Mammary epithelial cell (primary cell): ENCODE measurements at places on chromosomes 3 and 15.

GRCh38 chr3:128585974-128586373, 64.6 kb downstream of the RPN1 start:
- no peak for DNase-seq

DNA sequence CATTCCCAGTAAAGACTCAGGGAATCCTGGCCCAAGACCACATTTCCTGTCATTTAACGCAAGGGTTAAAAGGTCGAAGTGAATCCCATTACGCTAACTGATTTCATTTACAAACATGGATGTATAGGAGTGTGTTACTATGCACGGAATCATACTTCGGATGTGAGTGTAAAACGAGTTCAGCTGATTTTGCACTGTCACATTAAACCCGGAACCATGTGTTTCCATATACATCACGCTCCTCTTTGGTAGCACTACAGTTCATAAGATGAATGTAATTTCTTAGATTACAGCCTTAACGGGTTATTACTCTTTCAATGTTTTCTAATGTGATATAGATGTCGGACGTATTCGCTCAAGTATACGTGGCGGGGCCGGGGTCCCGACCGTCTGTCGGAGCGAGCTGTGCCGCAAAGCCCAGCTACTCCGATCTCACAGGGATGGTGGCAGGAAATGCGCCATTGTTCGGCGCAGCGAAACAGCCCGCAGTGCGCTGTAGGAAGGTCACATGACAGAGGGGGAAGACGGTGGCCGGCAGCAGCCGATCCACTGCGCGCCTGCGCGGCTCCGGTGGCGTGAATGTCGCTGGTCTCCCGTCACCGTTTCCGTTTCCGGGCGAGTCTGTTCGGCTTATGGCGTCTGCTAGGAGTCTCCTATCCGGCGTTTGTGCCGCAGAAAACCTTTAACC, 97.3 kb downstream of the NPAP1 start:
- DNase-seq, result peak; percentile 51

- no peak for DNase-seq
Measured at GRCh38 chr3:78274475-78275065, 1234.7 kb downstream of the ROBO2 start.

- no peak for DNase-seq
Measured at GRCh38 chr15:68201153-68201878, 3.8 kb downstream of the CALML4 start.

DNA sequence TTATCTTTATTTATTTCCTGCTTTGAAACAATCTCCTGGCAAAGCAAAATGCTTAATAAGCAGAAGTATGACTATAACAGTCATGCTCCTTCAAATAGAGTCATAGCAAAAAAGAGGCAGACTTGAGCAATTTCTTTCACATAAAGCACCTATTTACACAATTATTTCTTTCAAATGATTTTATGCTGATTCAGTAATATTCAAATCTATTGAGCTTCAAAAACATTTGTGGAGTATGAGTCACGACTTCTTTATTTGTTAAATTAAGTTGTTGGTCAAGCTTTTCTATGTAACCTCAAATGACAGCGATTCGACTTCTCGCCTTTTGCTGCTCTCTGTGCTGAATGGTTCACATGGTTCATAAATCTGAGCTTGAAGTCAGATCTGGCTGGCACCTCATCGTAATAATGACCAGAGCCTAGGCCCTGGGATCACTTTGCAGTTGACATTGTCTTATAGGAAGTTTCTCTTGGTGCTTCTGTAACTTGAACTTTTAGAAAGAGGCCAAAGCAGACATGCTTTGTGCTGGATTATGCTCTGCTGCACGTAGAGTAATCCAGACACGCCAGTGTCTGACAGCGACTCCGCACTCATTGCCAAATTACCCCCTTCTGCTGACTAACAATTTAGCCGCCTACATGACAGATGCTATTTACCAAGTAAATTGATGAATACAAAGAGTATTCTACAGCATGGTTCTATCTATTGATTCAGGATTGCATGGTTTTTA, 139.0 kb downstream of the MCTP2 start:
- no peak for DNase-seq

- DNase-seq, result no peak
Measured at GRCh38 chr3:13702286-13702685, 153.4 kb downstream of the FBLN2 start.

DNA sequence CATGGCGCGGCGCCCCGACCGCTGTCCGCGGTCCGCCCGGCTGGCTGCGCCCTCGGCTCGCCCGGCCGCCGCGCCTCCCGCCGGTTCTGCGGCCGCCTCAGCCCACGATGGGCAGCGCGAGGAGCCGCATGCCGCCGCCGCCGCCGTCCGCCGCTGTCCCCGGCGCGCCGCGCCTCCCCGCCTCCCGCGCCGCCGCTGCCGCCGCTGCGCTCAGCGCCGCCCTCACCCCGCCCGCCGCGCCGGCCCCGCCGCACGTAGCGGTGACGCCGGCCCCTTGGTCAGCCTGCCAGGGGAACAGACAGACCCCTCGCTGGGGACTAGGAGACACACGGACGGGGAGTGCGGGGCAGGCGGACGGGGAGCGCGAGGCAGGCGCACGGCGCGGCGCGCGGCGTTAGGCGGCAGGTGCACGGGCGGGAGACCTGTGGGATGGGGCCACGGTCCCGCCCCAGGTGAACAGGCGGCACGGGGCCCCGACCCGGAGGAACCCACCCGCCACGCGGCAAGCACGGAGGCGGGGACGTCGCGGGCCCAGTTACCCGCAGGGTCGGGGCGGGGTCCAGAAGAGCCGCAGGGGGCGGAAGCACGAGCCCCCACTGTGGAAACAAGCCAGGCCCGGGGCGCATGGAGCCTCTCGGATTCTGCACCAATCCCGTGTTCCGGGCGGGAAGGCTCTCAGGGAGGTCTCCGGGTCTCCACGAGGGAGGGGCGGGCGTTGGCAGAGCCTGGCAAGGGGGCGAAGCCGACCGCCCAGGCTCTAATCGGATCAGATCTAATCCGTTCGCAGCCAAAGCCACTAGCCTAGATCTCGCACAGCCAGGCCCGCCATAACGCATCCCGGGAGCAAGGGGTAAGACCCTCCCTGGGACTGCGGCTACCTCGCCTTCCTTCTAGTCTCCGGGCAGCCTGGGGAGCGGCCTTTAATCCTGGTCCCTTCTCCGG, at the start of gene CSPG5:
CSPG5 (minus strand) TSS at position 175 of the 942 bp plus-strand sequence; CDS start at position 3, 172 bp downstream.
- no peak for DNase-seq

- no peak for DNase-seq
Measured at GRCh38 chr3:168262887-168263286, 167.2 kb upstream of the GOLIM4 start.

- no peak for DNase-seq
Measured at GRCh38 chr3:178217479-178217878, 318.8 kb upstream of the KCNMB2 start.

- DNase-seq, result no peak
Measured at GRCh38 chr3:150968341-150969035, 4.0 kb downstream of the CLRN1 start.

GRCh38 chr3:172135820-172136219, 96.4 kb downstream of the FNDC3B start:
- DNase-seq, result peak; percentile 61

GRCh38 chr15:41276831-41277230, 45.8 kb downstream of the CHP1 start:
- DNase-seq, result peak; percentile 2

DNA sequence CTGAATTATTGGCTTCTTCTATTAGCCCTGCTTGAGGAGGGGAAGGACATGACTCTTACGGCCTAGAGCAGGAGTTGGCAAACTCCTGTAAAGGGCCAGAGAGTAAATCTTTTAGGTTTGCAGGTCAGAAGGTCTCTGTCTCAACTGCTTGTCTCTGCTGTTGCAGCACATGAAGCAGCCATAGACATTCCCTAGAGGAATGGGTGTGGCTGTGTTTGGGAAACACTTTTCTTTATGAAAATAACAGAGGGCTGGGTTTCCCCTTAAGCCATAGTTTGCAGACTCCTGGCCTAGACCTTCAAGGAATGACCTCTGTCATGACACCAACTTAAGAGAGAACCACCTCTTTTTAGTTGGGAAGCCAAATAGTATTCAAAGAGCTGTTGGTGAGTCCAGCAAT, 10.3 kb downstream of the TRAK1 start:
- DNase-seq, result no peak

GRCh38 chr3:121988146-121988545, 33.9 kb downstream of the ILDR1 start:
- DNase-seq, result peak; percentile 67

DNA sequence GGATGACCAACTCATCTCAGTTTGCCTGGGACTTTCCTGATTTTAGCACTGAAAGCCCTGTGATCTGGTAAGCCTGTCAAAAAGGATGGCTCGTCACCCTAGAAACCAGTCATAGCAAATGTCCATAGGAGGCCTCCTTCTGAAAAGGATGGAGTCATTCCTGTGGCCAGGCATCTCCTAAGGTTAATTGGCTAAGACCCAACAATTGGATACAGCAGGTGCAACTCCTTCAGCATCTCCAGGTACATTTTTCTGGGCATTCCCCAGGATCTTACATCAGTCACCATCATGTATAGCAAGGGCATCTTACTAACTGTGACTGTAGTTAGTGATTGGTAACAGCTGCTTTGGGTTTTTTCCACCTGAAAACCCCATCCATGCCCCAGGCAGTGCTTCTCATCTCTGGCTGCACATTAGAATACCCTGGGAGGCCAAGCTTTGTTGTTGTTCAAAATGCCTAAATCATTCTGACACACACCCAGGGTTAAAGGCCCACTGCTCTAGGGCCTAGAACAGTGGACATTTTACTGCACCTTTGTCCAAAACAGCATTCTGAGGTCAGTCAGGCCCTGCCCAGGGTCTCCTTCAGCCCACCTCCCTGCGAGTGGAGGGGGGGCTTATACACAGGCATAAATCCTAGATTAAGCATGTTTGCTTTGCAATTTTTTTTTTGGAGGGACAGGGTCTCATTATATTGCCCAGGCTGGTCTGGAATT, 28.3 kb upstream of the GALNT15 start:
- peak; percentile 20 for DNase-seq

GRCh38 chr3:80233576-80233975, 465.8 kb upstream of the ROBO1 start:
- peak; percentile 16 for DNase-seq

GRCh38 chr3:188287762-188288505, 134.0 kb downstream of the LPP start:
- DNase-seq, result no peak

GRCh38 chr3:3906171-3906570, 106.9 kb downstream of the LRRN1 start:
- no peak for DNase-seq

- DNase-seq, result no peak
Measured at GRCh38 chr3:185931777-185932612, 5.8 kb downstream of the TRA2B start.

- DNase-seq, result no peak
Measured at GRCh38 chr3:23219117-23219516, 16.0 kb downstream of the UBE2E2 start.
